Stimulated activated CD4-positive, alpha-beta T cell treated with anti-CD3 and anti-CD28 coated beads, Interleukin-12 subunit alpha, Interleukin-12 subunit beta, amount 100 ng/mL, for 48 hours (primary cell): ENCODE measurements at places on chromosomes 16 and 17.

GRCh38 chr17:82519971-82520903 lies 705 bp downstream of the FOXK2 start:
- no peak for DNase-seq

DNA sequence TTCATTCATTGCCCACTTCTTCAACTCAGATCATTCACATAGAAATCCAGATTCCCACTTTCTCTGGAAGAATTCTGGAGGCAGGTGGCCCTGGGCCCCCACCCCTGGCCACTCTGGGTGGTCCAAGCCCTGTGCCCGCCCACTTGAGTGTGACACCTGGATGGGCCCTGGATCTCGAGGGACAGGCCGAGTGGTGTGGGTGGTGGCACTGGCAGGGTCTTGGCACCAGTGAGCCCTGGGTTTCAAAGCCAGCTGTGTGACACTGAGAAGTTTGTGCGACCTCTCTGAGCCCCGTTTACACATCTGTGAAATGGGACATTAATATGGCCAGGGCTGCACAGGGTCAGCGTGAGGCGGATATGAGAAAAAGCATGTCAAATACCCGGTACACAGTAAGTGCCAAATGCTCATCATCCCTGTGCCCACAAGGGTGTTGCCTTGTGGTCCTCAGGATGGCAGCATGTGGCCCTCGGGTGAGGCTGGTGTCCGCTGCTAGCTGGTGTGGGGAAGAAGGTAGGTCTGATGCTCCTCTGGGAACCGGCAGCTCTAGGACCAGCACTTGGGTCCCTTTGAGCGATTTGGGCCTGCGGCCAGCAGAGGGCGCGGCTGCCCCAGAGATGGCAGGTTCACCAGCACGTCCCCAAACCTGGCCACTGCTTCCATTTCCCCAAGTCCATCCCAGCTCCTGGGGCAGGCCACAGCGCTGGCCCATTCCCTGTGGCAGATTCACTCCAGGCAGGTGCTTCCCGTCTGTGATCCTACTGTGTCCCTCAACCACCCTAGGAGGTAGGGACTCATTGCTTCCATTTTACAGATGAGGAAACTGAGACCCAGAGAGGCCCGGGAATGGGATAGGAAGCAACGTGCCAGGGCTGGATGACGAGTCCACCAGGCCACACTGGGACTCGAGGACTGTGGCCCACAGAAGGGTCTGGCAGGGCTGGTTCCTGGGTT lies 3.6 kb downstream of the OSGIN1 start:
- DNase-seq, result peak; percentile 72

GRCh38 chr16:88976366-88977017 lies 515 bp downstream of the CBFA2T3 start:
- no peak for DNase-seq

DNA sequence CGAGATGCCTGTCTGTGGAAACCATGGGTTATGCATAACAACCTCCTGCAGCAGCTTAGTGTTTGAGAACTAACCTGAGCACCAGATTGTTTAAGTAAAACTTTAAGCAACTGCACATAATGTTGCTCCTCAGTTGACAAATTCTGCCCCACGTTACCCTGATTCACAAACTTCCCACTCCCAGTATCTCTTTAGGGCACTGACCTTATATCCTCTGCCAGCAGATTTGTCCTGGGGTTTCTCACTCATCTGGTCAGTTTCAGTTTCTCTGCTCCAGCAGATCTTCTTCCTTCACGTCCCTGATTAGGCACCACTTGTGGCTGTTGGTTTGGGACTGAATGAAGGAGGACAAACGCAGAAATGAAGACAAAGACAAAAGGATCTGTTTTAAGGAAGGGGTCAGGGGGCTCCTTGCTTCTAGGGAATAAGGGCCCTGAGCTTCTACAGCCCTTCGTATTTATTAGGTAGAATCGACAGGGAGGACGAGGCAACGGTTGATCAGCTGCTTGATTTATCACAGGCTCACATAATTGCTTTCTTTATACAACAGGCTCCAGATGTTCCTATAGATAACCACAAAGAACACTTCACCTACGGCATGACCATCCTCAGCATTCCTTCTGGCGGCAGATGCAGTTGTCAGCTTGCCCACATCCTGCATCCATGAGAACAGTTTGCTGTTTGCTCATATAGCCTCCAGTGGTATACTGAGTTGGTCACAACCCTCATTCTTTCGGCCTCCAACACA lies 13.5 kb upstream of the ZNF689 start:
- no peak for DNase-seq

- DNase-seq, result peak; percentile 17
These were observed 13.5 kb upstream of the ABAT start for GRCh38 chr16:8660841-8661301.

GRCh38 chr16:15980329-15980728 lies 30.9 kb downstream of the ABCC1 start:
- DNase-seq, result no peak

DNA sequence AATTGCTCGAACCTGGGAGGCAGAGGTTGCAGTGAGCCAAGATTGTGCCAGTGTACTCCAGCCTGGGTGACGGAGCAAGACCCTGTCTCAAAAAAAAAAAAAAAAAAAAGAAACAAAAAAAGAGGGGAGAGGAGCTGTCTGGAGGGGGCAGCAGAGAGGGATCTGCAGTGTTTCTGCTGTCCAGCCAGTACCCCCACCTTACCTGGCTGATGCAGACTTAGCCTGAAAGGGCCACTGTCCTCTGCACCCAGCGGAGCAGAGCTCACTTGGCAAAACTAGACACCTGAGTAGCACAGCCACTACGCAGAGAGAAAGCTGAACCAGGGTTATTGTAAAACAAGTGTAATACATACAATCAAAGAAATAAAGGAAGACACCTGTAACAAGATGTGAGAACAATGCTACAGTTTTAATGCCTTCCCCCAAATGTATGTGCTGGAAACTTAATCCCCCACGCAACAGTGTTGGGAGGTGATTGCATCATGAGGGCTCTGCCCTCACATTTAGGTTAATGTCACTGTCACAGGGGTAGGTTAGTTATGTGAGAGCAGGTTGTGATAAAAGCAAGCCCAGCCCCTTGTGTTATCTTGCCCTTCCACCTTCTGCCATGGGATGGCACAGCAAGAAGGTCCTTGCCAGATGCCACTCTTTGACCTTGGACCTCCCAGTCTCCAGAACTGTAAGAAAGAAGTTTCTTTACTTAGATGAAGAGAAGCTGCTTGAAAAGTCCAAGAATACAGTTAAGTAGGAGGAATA lies 211.2 kb downstream of the RPTOR start:
- no peak for DNase-seq

DNA sequence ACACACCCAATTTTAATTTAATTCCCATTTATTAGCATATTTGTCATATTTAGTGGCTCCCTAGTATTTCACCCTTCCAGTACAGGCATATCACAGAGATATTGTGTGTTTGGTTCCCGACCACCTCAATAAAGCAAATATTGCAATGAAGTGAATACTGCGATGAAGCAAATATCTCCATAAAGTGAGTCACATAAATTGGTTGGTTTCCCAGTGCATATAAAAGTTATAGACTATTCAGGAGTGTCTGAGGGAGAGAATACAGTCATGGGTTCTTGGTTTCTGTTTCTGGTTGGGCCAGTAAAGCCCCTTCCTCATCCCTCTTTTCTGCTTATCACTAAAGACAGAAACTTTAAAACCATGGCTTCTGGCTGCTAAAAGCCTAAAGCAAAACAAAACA lies 295.4 kb upstream of the AXIN2 start:
- no peak for DNase-seq

- DNase-seq, result no peak
These were observed 193.2 kb upstream of the MYOCD start for GRCh38 chr17:12472252-12473173.

DNA sequence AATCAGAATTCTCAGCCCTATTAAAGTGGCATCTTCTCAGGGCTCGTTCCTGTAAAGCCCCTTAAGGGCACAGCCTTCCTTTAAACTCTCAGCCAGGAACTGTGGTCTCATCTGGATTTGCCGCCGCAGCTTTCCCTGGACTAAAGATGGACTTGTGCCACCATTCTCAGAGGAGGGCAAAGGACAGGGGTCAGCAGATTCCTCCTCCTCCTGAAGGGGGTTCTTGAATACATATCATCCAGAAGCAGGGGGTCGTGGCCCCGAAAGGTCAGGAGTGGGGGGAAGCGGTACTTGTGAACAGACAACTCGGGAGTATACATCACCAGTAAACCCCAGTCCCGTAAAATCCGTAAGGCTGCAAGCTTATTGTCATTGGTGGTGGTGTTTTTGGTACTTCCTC lies 174.8 kb downstream of the RPTOR start:
- no peak for DNase-seq

- DNase-seq, result no peak
These were observed 7.9 kb downstream of the TBX4 start for GRCh38 chr17:61459939-61460718.

- no peak for DNase-seq
These were observed 66.1 kb downstream of the C16orf78 start for GRCh38 chr16:49439676-49440075.

DNA sequence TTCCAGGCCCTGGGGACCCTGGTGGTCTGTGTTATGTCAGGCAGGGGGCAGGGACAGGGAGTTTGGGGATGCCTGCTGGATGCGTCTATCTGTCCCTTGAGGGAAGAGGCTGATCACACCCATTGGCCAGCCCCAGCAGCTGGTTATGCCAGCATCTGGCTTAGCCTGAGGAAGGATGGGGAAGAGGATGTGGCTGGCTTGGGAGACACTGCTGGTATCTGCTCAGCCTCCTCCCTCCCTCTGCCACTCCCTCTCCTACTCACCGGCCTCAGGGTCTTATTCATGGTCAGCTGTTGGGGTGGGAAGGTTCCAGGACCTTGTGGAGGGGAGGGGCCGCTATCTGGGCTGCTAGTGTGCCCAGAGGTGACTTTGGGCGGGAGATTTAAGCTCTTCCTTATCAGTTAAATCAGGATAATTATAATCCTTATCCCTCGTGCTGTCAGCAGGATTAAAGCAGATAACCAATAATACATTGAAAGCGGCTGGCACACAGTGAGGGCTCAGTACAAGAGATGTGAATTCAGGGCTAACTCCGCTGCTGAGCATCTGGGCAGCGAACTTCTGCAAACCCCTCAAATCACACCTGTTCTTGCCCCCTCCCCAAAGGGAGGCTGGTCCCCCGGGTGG lies 36.0 kb upstream of the MLKL start:
- no peak for DNase-seq

DNA sequence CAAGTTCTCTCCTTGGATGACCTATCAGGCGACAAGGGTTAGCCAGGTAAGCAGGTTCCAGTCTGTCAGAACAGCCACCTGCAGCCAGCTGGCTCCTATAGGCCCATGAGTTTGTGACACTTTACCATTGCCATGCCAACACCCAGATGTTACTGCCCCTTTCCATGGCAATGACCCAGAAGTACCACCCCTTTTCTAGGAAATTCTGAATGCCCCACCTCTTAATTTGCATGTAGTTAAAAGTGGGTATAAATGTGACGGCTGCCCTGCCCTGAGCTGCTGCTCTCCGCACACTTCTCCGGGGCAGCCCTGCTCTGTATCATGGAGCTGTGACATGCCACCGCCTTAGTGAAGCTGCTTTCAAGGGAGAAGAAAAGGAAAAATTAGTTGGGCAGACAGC lies 10.0 kb upstream of the SECTM1 start:
- no peak for DNase-seq

DNA sequence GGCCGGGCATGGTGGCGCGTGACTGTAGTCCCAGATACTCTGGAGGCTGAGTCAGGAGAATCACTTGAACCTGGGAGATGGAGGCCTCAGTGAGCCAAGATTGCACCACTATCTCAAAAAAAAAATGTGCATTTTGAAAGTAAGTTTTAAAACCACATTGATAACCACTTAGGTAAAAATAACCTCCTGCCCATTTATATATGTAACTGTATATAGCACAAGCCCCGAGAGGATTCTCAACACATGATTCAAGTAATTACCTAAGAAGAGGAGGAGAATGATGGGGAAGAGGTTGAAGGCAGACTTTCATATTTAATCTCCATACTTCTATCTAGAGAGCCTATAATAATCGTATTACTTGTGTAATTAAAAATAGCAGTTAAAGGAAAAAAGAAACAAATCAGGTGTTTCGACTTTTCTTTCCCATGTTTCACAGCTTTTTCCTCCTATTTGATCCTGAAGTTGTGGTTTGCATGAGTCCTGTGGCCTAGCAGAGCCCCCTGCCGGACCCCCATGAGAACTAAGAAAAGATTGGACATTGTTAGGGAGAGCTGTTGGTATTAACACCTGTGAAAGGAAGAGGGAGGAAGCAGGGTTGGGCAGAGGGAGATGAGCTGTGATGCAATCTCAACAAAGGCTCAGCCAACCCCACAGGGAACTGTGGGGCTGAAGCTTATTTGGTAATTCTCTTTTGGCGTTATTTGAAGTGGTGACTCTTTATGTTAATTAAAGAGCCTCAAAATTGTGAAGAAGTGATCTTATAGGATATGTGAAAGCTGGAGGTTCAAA lies 22.1 kb downstream of the PMFBP1 start:
- no peak for DNase-seq

- peak; percentile 37 for DNase-seq
These were observed 797 bp downstream of the GRB7 start for GRCh38 chr17:39738568-39738901.

DNA sequence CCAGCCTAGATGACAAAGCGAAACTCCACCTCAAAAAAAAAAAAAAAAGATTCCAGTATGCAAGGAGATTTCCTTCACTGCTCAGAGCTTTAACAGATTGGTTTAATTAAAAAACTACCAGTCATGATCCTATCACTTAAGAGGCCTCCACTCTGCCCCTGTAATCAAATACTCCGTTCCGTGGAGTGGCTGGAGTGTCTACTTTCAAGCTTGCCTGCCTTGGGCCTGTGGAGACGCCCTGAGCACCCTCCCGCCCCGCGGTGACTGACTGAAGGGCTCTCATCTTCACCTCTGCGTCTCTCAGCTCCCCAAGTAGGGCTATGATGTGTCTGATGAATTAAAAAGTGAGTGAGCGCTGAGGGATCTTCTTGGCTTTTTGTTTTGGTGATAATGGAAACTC lies 25.3 kb upstream of the TRPV3 start:
- DNase-seq, result no peak

- no peak for DNase-seq
These were observed 3.3 kb upstream of the SLC25A10 start for GRCh38 chr17:81708739-81709185.

- DNase-seq, result no peak
These were observed 13.5 kb downstream of the GSDMB start for GRCh38 chr17:39904990-39905288.

DNA sequence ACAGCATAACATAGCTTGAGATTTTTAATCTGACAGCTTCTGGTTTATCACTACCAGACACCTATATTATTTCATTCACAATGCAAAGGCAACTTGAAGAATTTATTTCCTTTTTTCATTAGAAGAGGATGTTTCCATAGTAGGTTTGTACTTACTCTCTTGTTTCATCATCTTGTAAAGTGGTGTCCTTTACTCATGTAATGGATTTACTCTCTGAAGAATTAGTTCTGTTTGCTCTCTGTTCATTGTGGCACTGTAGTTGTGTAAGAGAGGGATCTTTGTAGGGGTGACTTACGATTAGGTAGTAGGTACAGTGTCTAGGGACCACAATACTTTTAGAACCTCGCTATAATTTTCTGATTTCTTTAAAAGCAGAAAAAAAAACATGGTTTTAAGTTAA lies 256.1 kb downstream of the BCAS3 start:
- no peak for DNase-seq

- no peak for DNase-seq
These were observed 115.3 kb downstream of the SLC39A11 start for GRCh38 chr17:72976971-72977770.
